ENCODE measurements at places on chromosomes 6 and 20.
A peak's percentile ranks its signal among the peaks of the same experiment; 100 is the strongest.

- peak; percentile 78 for DNase-seq
Observed at GRCh38 chr20:62303340-62304226, 786 bp downstream of the ADRM1 start.

GRCh38 chr20:46637427-46638133 is 13.7 kb downstream of the SLC13A3 start:
- DNase-seq = no peak

DNA sequence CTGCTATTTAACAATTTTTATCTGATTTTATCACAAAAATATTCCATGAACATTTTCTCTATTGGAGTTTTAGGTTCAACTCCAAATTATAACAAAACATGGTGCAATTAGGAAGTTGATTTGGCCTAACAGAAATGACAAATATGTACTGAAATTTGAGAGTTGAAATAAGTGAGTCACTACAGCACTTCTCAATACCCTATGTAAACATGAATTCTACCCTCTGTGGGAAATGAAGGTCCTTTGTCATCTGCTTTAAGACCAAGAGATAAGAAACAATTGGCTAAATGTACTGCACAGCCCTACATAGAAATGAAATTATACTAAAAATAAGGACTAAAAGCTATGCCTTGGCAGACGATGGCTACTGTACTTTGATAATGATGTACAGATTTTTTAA is 86.2 kb upstream of the BEND6 start:
- DNase-seq = no peak

- DNase-seq = no peak
Observed at GRCh38 chr6:109056661-109057060, 38.0 kb downstream of the SESN1 start.

DNA sequence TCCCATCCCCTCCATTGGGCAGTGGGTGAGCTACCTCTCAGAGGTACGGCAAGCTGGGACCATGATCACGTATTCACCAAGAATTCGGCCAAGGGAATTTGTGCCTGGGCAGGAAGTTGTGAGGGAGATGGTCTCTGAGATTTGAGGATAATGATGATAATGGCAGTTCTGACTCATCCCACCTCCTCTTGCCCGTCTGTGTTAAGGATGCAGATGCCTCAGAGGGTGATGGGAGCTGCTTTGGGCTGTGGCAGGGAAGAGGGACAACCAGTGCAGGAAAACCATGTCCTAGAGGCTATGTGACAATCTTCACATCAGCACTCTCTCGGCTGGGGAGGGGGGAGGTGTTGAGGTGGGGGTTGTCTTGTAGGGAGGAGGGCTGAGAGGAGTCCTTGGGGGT is 4.3 kb downstream of the TGM6 start:
- no peak for DNase-seq

DNA sequence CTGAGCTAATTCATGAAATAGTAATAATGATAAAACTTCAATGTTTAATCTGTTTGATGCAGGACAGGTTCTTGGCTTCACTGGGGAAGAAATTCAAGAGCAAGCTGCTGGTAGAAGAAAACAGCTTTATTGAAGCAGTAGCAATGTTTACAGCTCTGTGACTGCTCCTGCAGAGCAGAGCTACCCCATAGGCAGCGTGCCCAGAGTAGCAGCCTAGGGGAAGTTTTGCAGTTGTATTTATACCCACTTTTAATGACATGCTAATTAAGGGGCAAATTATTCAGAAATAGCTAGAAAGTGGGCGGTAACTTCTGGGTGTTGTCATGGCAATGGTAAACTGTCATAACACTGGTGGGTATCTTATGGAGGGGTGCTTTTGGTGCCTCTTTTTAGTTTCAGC is 518.0 kb downstream of the RFPL4B start:
- DNase-seq = no peak

GRCh38 chr6:158506601-158507000 is 53.3 kb upstream of the TMEM181 start:
- DNase-seq = no peak

DNA sequence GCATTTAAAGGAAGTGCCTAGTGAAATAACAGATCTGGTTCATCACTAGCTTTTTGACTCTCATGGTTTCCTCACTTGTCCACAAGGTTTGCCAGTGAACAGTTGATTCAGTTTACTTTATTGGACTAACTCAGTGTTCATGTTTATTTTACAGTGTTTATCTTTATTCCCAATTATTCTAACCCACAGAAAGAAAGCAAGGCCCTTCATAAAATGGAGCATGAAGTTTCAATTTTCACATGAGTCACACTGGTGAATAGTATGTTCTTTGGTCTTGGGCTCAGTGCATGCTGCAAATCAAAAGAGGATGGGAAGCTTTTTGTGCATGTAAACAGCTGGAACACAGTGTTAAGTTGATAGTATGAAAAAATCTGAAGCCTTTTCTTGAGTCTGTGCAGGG is 217.6 kb upstream of the HDDC2 start:
- DNase-seq = no peak

DNA sequence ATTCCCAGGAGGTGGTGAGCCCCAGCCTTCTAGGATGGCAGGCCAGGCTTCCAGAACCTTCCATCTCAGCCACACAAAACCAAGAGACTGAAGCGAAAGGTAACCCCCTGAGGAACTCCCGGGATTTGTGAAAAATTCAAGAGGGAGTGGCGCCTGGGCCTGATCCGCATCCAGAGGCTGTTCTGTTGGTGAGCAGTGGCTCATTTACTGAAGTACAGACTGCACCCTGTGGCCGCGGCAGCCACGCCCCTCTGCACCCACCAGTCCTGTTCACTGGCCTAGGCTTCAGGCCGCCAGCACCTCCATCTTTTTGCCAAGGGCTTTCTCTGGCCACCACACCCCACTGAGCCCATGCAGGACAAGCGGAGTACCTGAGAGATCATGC is 79.1 kb upstream of the PTPN1 start:
- DNase-seq = no peak

DNA sequence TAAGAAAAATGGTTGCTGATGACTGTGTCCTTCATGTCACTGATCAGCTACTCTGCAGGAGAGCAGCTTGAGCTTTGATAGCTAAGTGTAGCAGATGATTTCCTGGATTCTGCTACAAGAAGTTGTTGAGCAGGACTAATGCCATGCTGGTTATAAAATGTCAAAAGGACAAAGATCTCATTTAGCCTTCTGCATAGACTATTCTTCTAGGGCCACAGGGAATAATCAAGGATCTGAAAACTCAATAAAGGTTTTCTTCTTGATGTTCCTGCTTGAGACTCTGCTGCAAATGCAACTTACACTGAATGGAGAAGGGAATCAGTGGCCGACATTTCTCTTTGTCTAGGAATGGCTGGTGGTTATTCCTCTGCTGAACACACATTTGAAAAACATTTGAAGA is 360.3 kb upstream of the PTCHD4 start:
- no peak for DNase-seq

DNA sequence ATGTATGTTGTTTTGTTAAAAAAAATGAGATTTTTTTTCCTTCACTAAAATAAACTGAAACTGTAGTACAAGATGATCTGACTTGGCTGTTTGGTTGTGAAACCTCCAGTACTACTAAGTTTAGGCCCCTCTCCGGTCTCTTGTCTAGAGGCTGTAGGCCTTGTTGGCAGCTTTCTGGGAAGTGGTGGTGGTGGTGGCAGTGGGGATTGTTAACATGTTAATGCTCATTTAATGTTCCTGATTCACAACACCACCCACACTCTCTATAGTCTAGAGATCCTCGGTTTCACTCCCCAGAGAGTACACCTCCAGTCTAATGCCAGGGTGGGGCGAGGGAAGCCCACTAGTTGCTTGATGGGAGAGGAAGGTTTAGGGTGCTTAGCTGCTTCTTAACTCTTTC is 24.1 kb downstream of the STK4 start:
- peak; percentile 77 for DNase-seq

DNA sequence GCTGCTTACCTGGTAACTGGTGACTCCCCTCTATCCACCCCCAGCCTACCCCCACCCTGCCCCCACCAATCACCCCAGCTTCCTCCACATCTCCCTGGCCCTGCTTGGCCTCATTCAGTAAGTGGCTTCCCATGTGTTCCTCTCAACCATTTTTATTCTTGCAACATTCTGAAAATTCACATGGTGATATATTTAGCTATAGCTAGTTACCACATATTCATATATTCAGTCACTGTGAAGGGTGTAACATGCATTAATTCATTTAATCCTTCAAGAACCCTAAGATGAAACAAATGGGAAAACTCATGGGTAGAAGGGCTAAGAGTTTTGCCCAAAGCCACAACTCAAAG is 95.4 kb upstream of the CEP85L start:
- DNase-seq = no peak

DNA sequence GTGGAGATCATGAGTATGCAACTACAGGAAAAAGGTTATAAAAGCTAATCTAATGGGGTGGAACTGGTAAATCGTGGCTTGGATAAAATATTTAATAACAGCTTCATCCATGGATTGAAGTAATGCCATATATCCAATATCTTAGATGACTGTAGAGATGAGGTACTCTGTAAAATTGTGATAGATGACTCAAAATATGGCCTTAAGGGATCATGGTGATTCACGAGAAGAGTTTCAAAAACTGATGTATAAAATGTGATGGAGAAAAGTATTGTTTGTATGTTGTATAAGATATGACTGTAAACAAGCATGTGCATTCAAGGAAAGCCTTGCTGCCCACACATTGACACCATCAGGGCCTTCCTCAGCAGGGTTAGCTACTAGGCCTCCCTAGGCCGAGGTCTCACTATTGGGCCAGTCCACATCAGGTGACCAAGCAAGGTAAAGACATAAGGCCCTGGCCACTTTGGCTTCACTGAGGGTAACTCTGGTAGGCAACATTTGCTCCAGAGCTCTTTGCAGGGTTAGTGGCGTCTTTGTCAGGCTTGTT is 17.7 kb upstream of the CCN6 start:
- DNase-seq = no peak

DNA sequence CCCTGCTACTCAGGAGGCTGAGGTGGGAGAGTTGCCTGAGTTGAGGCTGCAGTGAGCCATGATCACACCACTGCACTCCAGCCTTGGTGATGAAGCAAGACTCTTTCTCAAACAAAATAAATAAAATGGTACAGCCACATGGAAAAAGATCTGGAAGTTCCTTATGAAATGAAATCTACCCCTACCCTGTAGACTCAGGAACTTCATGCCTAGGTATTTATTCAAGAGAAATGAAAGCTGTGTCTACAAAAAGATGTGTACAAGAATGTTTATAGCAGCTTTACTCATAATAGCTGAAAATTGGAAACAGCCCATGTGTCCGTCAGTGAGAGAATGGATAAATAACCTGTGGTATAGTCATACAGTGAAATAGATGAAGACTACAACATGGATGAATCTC is 15.2 kb upstream of the C6orf62 start:
- no peak for DNase-seq

DNA sequence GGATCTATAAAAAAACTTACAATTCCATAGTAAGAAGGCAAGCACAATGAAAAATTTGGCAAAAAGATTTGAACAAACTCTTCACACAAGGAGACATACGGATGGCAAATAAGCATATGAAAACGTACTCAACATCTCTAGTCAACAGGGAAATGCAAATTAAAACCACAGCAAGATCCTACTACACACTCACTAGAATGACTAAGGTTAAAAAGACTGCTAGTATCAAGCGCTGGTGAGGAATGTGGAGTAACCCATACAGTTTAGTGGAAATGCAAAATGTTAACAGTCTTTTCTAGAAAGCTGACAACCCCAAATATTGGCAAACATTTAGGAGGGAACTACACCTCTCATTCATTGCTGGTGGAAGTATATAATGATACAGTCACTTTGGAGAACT is 175.9 kb upstream of the SGK1 start:
- DNase-seq = no peak

GRCh38 chr6:37589941-37590340 is 90.2 kb upstream of the CCDC167 start:
- DNase-seq = no peak

GRCh38 chr20:54084727-54085388 is 14.5 kb upstream of the BCAS1 start:
- no peak for DNase-seq

- no peak for DNase-seq
Observed at GRCh38 chr6:110495949-110496348, 19.5 kb upstream of the SLC22A16 start.

DNA sequence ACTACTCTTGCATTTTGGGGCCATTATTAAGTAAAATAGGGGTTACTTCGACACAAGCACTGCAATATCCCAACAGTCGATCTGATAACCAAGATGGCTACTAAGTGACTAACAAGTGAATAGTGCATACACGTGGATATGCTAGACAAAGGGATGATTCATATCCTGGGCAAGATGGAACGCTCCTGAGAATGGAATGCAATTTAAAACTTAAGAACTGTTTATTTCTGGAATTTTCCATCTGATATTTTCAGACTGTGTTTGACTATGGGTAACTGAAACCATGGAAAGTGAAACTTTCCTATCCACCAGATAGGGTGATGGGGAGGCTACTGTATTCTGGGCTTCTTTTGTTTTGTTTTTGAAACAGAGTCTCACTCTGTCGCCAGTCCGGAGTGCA is 66.5 kb downstream of the ILRUN start:
- DNase-seq = no peak

DNA sequence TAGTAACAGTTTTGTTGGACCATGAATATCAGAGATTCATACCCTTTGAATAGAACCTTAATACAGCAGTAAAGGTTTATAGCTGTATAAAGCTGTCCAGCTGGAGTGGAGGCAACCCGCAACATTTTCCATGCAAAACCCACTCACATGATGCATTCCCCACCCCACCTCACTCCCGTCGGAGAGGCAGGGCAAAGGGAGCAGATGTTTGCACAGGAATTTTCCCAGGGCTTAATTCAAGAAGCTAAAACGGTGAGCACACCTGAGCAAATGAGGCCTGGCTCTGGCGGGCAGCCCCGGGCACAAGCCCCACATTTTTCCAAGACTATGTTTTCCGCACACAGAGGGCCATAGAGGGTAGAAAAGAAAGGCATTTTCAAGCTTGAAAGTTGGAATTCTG is 191.7 kb downstream of the FOXC1 start:
- no peak for DNase-seq

- no peak for DNase-seq
Observed at GRCh38 chr20:9677100-9677623, 161.7 kb downstream of the PAK5 start.

DNA sequence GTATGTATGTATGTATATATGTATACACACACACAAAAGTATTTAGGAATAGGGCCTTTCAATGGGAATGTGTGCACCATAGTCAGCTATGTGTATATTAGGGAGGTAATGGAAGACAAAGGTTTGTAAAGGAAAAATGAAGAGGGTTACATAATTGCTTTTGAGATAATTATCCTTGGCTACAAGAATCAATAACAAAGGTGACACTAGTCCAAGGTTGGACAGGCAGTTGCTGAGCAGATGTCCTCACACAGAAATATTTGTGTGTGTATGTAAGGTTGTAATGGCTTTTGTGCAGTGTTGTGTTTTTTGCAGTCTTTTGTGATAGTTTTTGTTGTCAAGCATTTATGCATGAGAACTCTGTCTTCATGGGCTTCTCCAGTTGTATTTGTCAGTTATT is 157.9 kb upstream of the MARCKS start:
- DNase-seq = no peak

DNA sequence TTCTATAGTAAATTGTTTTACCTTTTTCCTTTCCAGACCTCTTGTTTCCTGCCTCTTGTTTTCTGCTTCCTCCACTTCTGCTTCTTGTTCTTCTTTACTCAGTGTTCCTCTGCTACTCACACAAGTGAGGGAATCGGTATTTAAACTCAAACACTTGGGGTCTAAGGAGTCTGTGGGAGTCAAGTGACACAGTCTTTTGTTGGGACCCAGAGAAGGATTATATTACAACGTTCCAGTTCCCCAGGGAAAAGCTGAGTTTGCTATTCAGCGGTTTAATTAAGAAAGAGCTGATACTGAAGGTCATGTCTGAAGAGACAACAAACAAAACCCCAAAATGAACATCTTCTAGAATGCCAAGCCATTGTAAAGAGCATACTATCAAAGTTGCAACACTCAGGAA is 107.8 kb upstream of the CITED2 start:
- no peak for DNase-seq
